ENCODE measurements at places on chromosomes 6 and 20. TPM values are rescaled to one million over a fixed set of nuclear protein-coding genes. Genes with fewer than 3 reads are reported as not detected.

SRMS gene
- total RNA-seq: not detected

TSHZ2 gene
- total RNA-seq: 5.9 TPM

RAET1L gene
- total RNA-seq: not detected

SIRPD gene
- total RNA-seq: not detected

UNC5CL gene
- 0.85 TPM for total RNA-seq

CUL9 gene
- 16.7 TPM for total RNA-seq

ATP6V1G2 gene
- 3.8 TPM for total RNA-seq

PKHD1 gene
- not detected for total RNA-seq

MOG gene
- total RNA-seq: 1.5 TPM

SLC22A16 gene
- not detected for total RNA-seq

RAMACL gene
- 0.31 TPM for total RNA-seq

EBF4 gene
- 13.5 TPM for total RNA-seq

FERMT1 gene
- total RNA-seq: 2.9 TPM

PEX3 gene
- total RNA-seq: 18.9 TPM

FRK gene
- 5.8 TPM for total RNA-seq

IYD gene
- total RNA-seq: not detected

TULP1 gene
- 0.29 TPM for total RNA-seq

WFDC10B gene
- not detected for total RNA-seq
